ENCODE measurements at places on chromosomes 5 and 9. TPM values are rescaled to one million over a fixed set of nuclear protein-coding genes. Genes with fewer than 3 reads are reported as not detected.

The LVRN gene
- 0.36 TPM for total RNA-seq

The ITGA2 gene
- total RNA-seq: 97.1 TPM

The OR1Q1 gene
- not detected for total RNA-seq

The ADAMTS16 gene
- not detected for total RNA-seq

The PCDHGC4 gene
- total RNA-seq: 1.2 TPM

The PCDHA9 gene
- total RNA-seq: 0.43 TPM

The TNC gene
- total RNA-seq: 483 TPM
